T follicular helper cell (primary cell): ENCODE measurements at places on chromosomes 13 and 19.

DNA sequence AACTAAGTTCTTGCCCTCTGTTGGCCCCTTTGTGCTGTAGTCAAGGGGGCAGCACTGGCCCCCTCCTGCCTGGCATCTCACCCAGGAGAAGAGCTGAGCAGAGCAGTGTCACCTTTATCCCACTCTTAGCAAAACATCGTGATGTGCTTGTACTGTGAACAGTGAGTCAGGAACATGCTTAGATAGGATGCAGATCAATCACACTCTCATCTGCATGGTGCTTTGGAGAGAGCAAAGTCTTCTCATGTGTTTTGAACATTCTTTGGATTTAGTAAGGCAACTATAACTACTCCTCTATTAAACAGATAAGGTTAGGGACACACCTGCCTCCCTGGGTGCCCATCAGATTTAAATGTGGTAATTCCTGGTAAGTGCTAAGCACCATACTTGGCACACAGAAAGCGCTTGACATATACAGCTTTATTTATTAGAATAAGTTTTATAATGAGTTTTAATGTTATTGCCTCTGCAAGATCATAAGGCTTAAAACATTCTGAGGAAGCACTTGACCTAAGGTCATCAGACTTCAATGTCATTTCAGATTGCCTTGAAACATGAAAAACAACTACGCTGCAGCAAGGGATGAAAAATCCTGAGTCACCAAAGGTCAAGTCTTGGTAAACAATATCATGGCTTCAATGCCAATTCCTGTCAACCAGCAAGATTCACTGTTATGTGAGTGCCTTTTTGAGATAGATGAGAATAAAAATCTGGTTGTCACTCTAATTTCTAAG, 82.4 kb upstream of the IRS2 start:
- DNase-seq = no peak

DNA sequence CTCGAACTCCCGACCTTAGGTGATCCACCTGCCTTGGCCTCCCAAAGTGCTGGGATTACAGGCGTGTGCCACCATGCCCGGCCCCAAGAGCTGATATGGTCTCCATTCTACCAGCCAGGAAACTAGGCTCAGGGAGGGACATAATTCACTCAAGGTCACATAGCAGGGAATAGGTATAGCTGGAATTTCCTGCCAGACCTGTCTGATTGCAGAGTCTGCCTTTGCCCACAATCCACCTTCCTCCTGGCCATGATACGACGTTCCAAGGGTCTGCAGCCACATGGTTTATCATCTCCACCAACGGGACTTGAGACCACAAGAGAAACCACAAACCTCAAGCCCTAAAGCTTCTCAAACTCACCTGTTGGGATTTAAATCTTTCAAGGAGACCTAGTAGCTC, 32.0 kb downstream of the ZNRF4 start:
- no peak for DNase-seq

GRCh38 chr19:33387351-33388230, 14.1 kb downstream of the CEBPG start:
- DNase-seq = no peak

DNA sequence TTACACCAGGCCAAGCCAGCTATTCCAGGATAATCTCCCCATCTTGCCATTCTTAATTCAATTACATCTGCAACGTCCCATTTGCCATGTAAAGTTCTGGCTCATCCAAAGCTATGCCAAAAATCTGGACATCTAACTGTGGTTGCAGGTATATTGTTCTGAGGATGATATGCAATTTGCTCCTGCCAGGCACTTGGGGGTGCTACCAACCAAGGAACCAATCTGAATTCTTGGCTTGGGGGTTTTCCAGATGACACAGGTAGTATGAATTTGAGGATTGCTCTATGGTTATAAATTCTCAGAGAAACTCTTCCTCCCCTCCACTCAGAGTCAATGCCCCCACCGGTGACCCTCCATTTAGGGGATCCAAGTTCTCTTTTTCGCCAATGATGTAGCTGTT, 33.0 kb downstream of the CRYL1 start:
- no peak for DNase-seq

DNA sequence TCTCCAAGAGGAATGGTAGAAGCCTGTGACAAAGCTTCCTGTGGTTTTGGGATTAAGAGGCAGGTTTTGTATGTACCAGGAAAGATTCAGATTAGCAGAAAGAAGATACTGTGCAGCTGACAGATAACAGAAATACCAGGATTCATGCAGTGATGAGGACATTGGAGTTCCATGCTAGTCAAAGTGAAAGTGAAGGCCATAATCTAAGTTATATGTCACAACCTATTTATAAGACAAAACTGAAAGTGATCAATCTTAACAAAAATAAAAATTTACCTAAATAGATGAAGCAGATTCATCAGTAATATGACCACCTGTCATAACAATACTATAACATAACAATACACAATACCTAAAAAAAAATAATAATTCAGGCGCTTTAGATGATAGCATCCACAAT, 1305.2 kb upstream of the PCDH9 start:
- DNase-seq = no peak
